ENCODE measurements at places on chromosomes 5 and 9. TPM values are rescaled to one million over a fixed set of nuclear protein-coding genes. Genes with fewer than 3 reads are reported as not detected.
A peak's percentile ranks its signal among the peaks of the same experiment; 100 is the strongest.

DNA sequence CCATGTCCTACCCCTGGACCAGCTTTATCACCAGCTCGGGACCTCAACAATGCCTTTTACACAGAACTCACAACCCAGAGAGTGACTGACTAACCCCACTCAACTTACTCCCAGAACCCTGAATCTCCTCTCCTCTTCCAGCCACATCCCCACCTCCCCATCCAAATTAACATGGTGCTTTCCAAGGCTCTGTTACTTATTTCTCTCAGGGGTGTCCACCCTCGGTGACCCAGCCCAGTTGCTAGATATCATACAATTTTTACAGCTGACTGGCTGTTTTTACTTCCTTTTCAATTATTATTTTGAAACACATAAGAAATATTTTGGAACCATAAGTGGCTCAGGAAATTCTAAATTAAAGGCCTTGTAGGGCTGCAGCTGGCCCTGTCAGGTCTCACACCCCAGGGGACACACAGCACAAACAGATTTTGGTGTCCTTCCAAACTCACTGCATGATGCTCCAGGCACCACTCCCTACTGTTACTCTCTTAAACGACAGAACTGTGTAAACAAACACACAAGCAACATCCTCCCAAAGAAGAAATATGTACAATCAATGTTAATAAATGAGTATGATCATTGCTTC lies 180.6 kb downstream of the ADAMTS12 start:
- no peak for DNase-seq

GRCh38 chr5:32531885-32532520 lies 53.4 kb upstream of the SUB1 start:
- DNase-seq, result no peak

GRCh38 chr5:8770431-8770830 lies 775.4 kb downstream of the SEMA5A start:
- DNase-seq, result no peak

PCDHGA11 gene
- total RNA-seq, result 4.2 TPM

- no peak for DNase-seq
Observed at GRCh38 chr5:81315336-81315735, 13.9 kb downstream of the ZCCHC9 start.

ZDHHC11 gene
- 23.2 TPM for total RNA-seq

RIOK2 gene
- 13.7 TPM for total RNA-seq

- no peak for DNase-seq
Observed at GRCh38 chr5:39800042-39800601, 375.3 kb upstream of the DAB2 start.

DNA sequence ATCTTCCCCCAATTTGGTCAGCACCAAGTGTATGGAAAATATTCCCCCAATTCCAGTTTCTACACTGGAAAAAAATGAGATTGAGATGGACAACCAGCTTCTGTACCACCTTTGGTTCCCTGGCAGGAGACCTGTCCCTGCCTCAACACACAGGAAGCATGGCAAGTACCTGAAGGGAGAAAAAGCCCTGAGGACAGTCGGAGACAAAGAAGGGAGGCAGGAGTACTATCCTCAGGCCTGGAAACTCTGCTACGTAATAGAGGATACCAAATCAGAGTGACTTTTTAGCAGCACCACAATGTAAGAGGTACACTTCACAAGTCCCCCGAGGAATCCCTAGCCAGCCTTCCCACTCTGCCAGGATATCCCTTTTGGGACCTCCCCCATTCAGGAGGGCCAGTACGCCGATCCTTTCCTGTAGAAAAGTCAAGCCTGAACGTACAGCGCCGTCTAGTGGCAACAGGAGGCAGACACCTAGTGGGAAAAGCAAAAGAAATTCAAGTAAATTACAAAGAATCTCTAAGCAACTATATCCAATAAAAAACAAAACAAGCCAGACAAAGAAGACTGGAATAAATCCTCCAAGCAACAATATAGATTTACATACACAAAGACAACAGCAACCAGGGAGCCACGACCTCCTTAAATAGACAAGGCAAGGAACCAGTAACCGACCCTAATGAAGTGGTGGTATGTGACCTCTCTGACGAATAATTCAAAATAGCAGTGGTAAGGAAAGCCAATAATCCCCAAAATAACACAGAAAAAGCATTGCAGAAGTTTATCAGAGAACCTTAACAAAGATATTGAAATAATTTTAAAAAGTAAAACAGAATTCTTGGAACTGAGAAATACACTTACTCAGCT lies 63.3 kb upstream of the SLCO6A1 start:
- DNase-seq, result no peak

MTX3 gene
- total RNA-seq, result 17.0 TPM

- no peak for DNase-seq
Observed at GRCh38 chr5:123936548-123936947, 424.6 kb downstream of the CSNK1G3 start.

ANXA2R gene
- 2.8 TPM for total RNA-seq

DNA sequence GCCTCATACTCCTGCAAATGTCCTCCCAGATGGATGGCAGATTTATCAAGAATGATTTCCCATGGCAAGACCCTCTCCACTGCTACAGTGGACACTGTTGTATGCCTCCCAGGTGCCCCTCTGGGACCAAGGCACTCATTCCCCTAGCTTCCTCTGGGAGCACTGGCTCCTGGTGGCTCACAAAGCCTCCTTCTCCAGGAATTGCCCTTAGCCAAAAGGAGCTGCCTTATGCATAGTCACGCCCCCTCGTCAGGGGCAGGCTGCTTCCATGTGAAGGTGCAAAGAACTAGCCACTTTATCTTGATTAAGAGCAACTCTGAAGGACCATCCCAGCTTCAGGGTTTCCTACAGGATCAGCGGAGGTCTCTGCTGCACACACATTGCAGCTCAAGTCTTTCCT lies 358.1 kb downstream of the CDK5RAP2 start:
- DNase-seq, result no peak

GRCh38 chr9:98075332-98075805 lies 18.8 kb downstream of the NANS start:
- peak; percentile 71 for DNase-seq

ENTREP1 gene
- total RNA-seq, result 10.1 TPM

- DNase-seq, result no peak
Observed at GRCh38 chr5:127656825-127657224, 7.9 kb downstream of the CTXN3 start.

All from mucosa of gallbladder (tissue), 1 donor.